Activated CD8-positive, alpha-beta memory T cell treated with anti-CD3 and anti-CD28 coated beads for 36 hours (primary cell): ENCODE measurements at places on chromosomes 2 and 18. TPM values are rescaled to one million over a fixed set of nuclear protein-coding genes. Genes with fewer than 3 reads are reported as not detected.

POTEC gene
- total RNA-seq, result not detected

PID1 gene
- total RNA-seq, result not detected

TRABD2A gene
- total RNA-seq, result 28.5 TPM

SRD5A2 gene
- total RNA-seq, result not detected

ANTXR1 gene
- total RNA-seq, result 0.30 TPM

SERPINB3 gene
- not detected for total RNA-seq

CYP27A1 gene
- total RNA-seq, result not detected

GPR39 gene
- total RNA-seq, result not detected

NT5C1B gene
- total RNA-seq, result not detected

NOTO gene
- total RNA-seq, result not detected

LRATD1 gene
- not detected for total RNA-seq

ACADL gene
- not detected for total RNA-seq

IL1R1 gene
- 1.8 TPM for total RNA-seq

TBR1 gene
- not detected for total RNA-seq

ELOA2 gene
- not detected for total RNA-seq

AQP12B gene
- not detected for total RNA-seq

SCN1A gene
- not detected for total RNA-seq

CNPPD1 gene
- total RNA-seq, result 58.2 TPM

RAMP1 gene
- total RNA-seq, result 0.63 TPM

LANCL1 gene
- total RNA-seq, result 35.6 TPM

HOXD11 gene
- total RNA-seq, result not detected

SERPINB12 gene
- total RNA-seq, result not detected

NETO1 gene
- total RNA-seq, result not detected

PAX3 gene
- total RNA-seq, result not detected

CPLX4 gene
- total RNA-seq, result not detected

CRACDL gene
- total RNA-seq, result 0.04 TPM

RESP18 gene
- total RNA-seq, result not detected

XDH gene
- not detected for total RNA-seq
